ENCODE measurements at places on chromosomes 4 and X. TPM values are rescaled to one million over a fixed set of nuclear protein-coding genes. Genes with fewer than 3 reads are reported as not detected.

DNA sequence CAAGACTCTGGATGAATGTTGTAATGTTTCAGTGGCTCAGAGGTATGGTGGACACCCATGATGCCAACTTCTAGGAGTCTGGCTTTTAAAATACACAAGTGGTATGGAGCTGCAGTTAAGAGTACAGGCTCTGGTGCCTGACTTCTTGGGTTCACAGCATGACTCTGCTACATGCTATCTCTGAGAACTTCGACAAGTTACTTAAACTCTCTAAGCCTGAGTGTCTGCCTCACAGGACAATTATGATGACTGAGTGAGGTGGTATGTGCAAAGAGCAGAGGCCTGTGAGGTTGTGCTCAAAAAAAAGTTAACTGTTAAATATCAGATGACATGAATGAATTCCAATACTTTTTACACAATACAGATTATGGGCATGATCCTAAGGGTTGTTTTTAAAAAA is 90.9 kb upstream of the SRD5A3 start:
- no peak for DNase-seq

- DNase-seq: no peak
Observed at GRCh38 chr4:100641336-100641735, 123.5 kb upstream of the EMCN start.

RAB39B gene
- total RNA-seq: not detected

TMEM255A gene
- total RNA-seq: not detected

SCRG1 gene
- total RNA-seq: 2.3 TPM

- DNase-seq: no peak
Observed at GRCh38 chrX:48497871-48498270, 10.9 kb upstream of the PORCN start.

GRCh38 chr4:137378821-137379220 is 153.5 kb downstream of the PCDH18 start:
- DNase-seq: no peak

CHRDL1 gene
- 43.5 TPM for total RNA-seq

SLC2A9 gene
- total RNA-seq: 6.2 TPM

- DNase-seq: no peak
Observed at GRCh38 chrX:1564750-1565683, 26.4 kb upstream of the AKAP17A start.

TMEM31 gene
- total RNA-seq: not detected

DNA sequence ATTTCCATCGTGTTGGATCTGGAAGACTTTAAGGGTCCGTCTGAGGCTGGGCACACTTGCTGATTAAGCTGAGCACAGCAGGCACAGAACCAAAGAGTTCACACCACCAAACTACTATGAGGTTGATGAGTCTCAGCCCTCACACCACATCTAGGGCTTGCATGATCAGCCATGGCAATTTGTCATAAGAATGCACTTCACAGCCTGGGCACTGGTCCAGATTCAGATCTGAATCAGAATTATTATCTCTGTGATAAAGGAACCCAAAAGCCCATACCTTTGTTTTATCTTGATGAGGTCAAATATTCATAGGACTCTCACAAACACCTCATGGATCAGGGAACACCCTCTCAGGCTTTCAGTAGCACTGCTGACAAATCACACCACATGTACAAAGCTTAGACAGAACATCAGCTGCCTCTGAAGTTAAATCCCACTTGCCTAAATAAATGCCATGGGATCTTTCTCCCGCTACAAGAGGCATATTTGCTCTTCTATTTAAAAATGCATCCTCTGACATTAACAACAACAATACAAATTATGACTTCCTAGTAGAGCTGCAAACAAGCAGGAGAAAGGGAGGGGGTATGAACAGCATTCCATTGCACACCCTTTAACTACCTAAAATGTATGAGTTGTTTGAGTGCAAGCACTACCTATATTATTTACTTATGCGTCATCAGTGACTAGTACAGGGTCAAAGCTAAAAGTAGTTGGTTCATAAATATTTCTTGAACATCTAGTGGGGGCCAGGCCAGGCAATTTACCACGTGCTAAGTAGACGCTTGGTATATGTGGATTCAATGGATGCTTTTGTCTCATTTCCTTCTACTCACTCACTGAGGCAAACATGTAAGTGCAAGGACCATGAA is 186.3 kb upstream of the FGF13 start:
- DNase-seq: no peak

DNA sequence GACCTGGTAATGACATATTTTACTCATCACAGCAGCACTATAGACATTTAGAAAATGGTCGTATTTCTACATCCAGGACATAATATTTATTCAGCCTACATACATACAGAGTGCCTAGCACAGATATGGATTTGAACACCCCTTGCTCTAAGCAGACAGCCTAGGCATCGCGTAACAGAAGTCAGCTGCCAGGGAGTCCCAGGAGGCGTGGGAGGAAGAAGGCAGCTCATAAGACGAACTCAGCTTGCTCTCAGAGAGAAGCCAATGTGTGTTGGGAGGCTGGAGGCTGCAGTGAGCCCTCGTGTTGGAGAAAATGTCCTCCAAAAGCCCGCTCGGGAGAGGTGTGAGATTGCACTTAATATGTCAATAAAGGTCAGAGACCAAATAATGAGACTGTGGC is 131.6 kb downstream of the BCOR start:
- DNase-seq: no peak

DNA sequence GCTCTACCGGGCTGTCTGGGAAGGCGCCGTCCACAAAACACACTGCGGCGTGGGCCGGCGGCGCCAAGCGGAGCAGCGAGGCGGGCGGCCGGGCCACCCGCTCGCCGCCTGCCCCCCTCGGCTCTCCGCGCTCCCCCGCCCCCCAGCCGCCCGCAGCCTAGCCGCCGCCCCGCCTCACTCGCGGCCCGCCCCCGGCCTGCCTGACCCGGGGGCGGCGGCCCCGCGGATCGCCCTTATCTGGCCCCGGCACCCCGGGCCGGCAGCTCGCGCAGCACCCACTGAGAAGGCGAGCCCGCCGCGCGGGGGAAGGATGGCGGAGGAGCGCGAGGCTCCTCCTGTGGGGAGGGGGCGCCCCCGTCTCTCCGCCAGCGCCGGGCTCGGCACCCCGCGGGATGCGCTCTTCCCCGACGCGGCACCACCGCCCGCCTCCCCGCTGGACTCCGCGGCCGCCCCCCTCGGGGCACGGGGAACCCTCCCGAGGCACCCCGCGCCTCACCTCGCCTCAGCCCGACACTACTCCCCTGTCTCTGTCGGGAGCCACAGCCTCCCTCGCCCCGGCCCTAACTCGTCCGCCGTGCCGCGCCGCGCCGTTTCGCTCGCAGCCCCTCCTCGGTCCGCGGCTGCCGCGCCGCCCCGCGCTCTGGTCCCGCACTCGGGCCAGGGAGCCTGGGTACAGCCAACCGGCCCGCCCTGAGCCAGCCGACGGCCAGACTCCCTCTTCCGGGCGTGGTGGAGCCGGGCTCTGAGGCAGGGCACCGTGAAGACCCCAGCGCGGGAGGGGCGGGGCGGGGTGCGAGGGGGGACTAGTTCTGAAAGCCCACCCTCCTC is 566 bp downstream of the ATP11C start:
- no peak for DNase-seq

DNA sequence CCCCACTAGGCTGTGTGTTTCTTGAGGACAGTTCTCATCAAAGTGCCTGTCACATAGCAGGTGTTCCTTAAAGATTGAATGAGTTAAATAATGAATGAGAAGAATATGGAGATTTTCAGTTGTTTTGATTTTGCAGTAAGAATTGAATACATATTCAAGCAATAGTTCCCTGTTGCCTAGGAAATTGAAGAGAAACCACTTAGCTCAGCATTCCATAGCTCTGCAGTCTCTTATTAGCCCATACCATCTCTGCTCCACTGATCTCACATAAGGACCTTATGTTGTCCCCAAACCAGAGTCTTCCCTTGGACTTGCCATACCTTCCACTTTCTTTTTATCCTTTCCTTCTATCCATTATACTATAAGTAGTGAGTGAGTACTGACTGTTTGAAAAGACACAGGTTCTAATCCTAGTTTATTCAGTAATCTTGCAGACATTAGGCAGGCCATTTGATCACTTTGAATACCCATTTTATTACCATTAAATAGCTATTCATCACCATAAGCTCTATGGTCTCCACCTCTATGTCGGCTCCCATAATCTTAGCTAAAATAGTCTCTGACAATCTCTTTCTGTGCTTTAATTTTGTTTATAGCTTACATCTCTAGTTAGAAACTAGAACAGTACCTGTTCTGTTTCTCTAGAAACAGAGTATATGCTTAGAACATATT is 1059.6 kb upstream of the SLIT2 start:
- no peak for DNase-seq

- DNase-seq: no peak
Observed at GRCh38 chrX:101759000-101759399, 99.3 kb upstream of the ARMCX2 start.

DNA sequence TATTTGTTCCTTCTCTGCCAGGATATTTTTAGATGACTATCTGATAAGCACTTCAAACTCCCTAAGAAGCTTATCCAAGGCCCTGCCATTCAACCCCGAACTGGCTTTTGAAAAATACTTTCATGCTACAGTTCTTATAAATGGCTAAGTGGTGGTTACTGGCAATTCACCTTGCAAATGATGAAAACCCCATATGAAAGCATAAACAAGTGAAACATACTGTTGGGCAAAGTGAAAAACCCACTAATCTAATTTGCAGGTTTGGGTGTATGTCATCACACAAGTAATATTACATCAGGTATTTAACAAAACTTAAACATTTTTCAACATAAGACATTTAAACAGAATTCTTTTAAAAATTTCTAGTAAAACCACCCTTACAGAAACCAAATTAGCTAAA is 31.1 kb downstream of the TAPT1 start:
- DNase-seq: no peak

PPARGC1A gene
- total RNA-seq: 1.7 TPM

BGN gene
- 1,387 TPM for total RNA-seq

DNA sequence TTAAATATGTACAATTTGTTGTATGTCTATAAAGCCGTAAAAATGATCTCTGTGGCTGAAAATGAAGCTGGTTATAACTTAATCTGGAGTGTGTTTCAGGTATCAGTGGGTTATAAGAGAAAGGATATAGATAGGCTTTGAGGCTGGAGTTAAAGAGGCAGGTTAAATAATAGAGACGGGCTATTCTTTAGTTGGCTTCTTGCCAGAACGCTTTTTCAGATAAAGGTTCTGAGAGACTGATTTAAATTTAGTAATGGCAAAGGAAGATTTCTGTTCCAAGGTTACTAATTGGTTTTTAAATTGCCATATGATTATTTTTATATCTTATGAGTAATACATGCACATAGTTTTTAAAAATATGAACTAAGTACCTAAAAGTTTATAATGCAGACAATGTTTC is 117.4 kb downstream of the AWAT2 start:
- no peak for DNase-seq

ARHGAP36 gene
- total RNA-seq: not detected

COL4A6 gene
- under 0.01 TPM for total RNA-seq

TLR1 gene
- 1.1 TPM for total RNA-seq

- DNase-seq: no peak
Observed at GRCh38 chrX:155544881-155545280, 67.9 kb downstream of the TMLHE start.

- DNase-seq: no peak
Observed at GRCh38 chr4:82360298-82361177, 13.3 kb downstream of the HNRNPD start.

SCML1 gene
- total RNA-seq: 5.7 TPM

DNA sequence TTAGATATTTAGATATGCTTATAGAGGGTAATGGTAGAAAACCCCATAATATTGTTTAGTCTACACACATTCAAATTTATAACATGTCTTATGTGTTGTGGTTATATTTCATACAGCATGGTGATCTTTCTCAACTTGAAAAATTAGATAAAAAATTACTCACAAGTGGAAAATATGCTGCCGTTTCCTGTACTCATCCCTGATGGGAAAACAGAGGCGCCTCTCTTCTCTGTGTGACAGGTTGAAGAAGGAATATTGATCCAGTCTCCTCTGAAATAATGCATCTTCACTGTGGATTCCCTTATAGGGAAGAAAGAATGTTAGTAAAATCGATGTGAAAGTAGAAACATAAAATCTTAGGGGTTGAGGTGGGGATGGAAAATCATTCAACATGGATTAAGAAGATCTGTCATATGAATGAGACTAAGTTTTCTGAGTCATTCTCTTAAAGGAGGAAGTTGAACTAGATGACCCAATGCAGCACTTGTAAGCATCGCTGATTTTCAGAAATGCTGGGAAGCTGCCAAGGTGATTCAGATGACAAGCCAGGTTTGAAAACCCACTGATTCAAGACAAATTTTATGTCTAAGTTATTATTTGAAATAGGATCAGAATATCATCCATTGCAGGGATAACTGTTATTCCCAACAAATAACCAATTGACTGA is 70.7 kb downstream of the ANKRD50 start:
- DNase-seq: no peak

GRCh38 chrX:54710920-54711319 is 87.1 kb downstream of the ITIH6 start:
- no peak for DNase-seq

DNA sequence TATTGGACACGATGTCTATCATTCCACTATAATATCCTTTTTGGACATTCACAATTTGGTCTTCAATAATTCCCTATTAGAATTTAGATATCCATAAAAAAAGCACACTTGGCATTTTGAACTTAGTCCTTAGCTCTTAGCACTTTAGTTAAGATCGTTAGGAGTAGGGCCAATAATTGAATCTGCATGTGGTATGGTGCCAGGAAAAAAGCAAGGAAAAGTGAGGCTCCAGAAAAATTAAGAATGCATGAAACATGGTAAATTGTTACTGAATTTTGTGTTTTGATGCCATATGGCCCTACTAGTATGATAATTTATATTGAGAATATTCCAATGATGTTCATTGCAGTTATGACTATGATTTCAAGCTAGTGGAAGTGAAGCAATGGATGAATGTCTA is 53.6 kb upstream of the TEX13A start:
- DNase-seq: no peak

AKAP4 gene
- total RNA-seq: not detected

VSIG1 gene
- 2.9 TPM for total RNA-seq

DNA sequence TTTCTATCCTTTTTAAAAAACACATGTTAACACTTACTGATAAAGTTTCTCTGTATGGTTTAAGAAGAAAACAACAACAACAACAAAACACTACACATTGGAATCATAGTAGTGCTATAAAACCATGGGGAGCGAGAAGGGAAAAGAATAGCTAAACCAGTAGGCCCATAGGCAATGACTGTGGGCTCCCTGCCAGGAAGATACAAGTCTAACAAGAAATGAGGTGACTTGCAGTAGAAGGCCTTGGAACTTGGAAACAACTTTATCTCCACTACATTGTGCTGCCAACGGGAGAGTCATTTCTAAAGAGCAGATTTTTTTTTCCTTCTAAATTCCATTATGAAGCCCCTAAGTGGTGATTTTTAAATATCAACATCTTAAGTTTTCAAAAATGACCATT is 78.0 kb downstream of the GPC4 start:
- DNase-seq: no peak

Measured in ascending aorta (tissue), 2 donors.